ENCODE measurements at places on chromosomes 3 and 15.

GRCh38 chr3:45225465-45226205 is 452 bp downstream of the TMEM158 start:
- peak; percentile 14 for DNase-seq

- DNase-seq, result no peak
Observed at GRCh38 chr15:64110950-64111678, 15.3 kb downstream of the SNX1 start.

DNA sequence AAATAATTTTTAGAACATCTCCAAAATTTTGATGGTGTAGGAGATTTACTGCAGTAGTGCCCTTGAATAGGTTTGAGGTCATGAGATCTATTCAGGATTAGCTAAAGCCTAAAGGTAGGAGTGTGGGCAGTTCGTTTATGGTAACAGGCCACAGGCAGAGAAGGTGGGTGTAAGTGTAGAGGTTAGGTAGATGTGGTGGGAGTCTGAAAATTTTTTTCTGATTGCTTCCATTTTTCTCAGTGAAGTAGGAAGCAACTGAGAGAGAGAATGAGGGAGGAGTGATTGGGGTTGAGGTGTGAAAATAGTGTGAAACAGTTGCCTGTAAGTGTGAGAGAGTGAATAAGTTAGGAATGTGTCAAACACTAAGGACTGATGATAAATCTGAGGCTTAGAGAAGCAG is 2.2 kb upstream of the ELL3 start:
- DNase-seq, result no peak

- DNase-seq, result peak; percentile 19
Observed at GRCh38 chr3:105862217-105862616, 6.6 kb downstream of the CBLB start.

DNA sequence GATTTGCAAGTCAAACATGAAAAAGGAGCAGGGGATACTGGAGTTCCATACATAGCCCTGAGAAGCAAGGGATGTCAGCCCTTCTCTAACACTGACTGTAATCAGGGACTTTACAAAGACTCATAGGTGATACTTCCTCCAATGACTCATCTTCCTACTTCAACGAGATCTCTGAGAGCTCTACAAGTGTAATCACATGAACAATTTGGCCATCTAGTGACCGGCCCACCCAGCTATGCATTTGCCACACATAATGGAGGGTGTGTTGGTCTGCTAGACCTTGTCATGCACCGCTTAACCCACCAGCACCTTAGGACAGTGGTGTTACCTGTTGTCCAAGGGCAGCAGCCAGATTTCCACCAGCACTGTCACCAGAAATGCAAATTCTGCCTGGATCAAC is 75.3 kb downstream of the NCEH1 start:
- DNase-seq, result peak; percentile 17

Measured in CD4-positive, alpha-beta T cell treated with Interleukin-12 subunit alpha and Interleukin-12 subunit beta, for 1 hour (primary cell).